ENCODE measurements at places on chromosomes 5 and 9. TPM values are rescaled to one million over a fixed set of nuclear protein-coding genes. Genes with fewer than 3 reads are reported as not detected.

- H3K4me1 ChIP-seq: peaks cover 10% of the 10 kb centered on the region
- peak overlapping the region; percentile 84 for H3K27ac ChIP-seq
- no peak for DNase-seq
- H3K36me3 ChIP-seq: no peaks in the 10 kb centered on the region
- no peaks in the 10 kb centered on the region for H3K27me3 ChIP-seq
- peak overlapping the region; percentile 73 for H3K4me3 ChIP-seq
Measured at GRCh38 chr9:78297672-78297961, 692 bp downstream of the PSAT1 start.

GRCh38 chr9:129934041-129934591, 98.9 kb downstream of the USP20 start:
- H3K27me3 ChIP-seq: no peaks in the 10 kb centered on the region
- DNase-seq: no peak
- H3K4me3 ChIP-seq: no peak overlapping the region
- no peak overlapping the region for H3K27ac ChIP-seq

DNA sequence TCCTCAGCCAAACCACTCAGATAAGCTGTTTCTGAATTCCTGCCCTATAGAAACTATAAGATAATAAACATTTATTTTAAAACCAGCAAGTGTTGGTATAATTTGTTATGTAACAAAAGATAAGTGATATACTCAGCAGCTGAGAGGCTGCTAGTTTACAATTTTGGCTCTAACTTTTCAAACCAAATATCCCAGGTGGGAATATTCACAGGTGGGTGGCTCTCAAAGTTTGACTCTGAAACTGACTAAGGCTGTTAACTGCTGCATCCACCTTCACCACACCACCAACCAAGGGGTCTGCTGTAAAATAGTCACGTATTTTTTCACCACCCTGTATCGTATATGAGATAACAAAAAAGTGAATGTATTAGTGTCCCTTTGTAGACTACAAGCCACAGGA, 9.7 kb upstream of the ZNF366 start:
- no peak for DNase-seq
- no peaks in the 10 kb centered on the region for H3K36me3 ChIP-seq
- no peak overlapping the region for H3K27ac ChIP-seq
- H3K4me1 ChIP-seq: peaks cover 12% of the 10 kb centered on the region

The CDC20B gene
- not detected for polyA plus RNA-seq

DNA sequence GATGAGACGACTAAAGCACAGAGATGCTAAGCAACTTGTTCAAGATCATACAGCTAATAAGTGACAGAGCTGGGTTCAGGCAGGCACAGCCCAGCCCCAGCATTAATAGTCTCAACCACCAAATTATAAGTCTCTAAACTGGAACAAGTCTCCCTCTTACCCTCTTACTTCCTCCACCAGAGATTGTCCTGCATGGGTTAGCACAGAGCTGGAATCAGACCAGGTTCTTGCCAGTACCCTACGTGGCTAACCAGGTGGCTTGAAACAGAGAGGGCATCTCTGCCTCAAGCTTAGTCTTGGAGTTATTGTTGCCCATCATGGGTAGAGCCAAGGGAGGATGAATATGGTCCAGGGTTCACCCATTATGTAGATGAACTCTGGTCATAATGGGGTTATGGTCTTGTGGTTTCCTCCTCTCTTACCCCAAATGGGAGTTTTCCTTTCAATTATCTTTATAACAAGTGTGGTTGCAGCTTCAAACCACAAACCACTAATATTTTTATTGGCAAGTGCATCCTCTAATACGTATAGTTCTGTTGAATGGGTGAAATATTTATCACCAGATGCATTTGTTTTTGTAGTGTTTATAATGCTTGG, 8.3 kb upstream of the XPA start:
- H3K4me1 ChIP-seq: no peaks in the 10 kb centered on the region

- no peak for DNase-seq
- H3K4me1 ChIP-seq: peaks cover 32% of the 10 kb centered on the region
- no peaks in the 10 kb centered on the region for H3K36me3 ChIP-seq
- no peak overlapping the region for H3K27ac ChIP-seq
- H3K4me3 ChIP-seq: no peak overlapping the region
Measured at GRCh38 chr5:138945421-138946240, 70.5 kb upstream of the LRRTM2 start.

DNA sequence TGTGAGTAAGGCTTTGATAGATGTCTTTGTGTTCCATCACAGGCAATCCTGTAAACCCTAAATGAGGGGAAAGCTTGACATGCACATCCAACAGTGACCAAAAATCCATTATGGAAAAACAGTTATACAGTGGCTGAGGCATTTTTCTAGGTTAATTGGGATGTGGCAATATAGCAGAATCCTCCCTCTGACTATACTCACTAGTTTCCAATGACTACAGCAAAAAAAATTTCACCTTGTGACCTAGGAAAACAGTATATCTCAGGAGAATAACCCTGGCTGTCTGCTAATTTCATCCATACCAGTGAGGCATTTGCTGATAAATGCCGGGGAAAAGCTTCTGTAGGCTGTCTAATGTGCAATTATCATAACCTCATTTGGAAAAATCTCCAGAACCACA, 49.9 kb upstream of the SNCAIP start:
- H3K27ac ChIP-seq: no peak overlapping the region
- H3K4me3 ChIP-seq: no peak overlapping the region
- H3K27me3 ChIP-seq: no peaks in the 10 kb centered on the region
- no peaks in the 10 kb centered on the region for H3K4me1 ChIP-seq
- DNase-seq: no peak

GRCh38 chr9:109908459-109909390, 128.7 kb downstream of the PALM2AKAP2 start:
- no peak overlapping the region for H3K27ac ChIP-seq
- H3K27me3 ChIP-seq: no peaks in the 10 kb centered on the region
- H3K36me3 ChIP-seq: no peaks in the 10 kb centered on the region
- no peaks in the 10 kb centered on the region for H3K4me1 ChIP-seq
- DNase-seq: no peak
- H3K4me3 ChIP-seq: no peak overlapping the region

DNA sequence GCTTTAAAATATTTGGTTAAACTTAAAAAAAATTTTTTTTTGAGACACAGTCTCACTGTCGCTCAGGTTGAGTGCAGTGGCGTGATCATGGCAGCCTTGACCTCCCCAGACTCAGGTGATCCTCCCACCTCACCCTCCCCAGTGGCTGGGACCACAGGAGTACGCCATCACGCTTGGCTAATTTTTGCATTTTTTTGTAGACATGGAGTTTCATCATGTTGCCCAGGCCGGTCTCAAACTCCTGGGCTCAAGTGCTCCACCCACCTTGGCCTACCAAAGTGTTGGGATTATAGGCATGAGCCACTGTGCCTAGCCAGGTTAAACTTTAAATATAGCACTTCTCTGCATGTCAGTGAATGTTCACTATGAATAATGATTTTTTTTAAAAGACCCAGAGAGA, 224.5 kb upstream of the RFX3 start:
- no peaks in the 10 kb centered on the region for H3K4me1 ChIP-seq
- no peaks in the 10 kb centered on the region for H3K36me3 ChIP-seq
- no peak for DNase-seq
- H3K27me3 ChIP-seq: no peaks in the 10 kb centered on the region
- H3K27ac ChIP-seq: peak overlapping the region; percentile 49

GRCh38 chr9:136075134-136075841, 19.8 kb downstream of the NACC2 start:
- H3K4me3 ChIP-seq: no peak overlapping the region
- no peaks in the 10 kb centered on the region for H3K27me3 ChIP-seq
- H3K36me3 ChIP-seq: no peaks in the 10 kb centered on the region
- no peak overlapping the region for H3K27ac ChIP-seq

- no peaks in the 10 kb centered on the region for H3K27me3 ChIP-seq
- peaks cover 9% of the 10 kb centered on the region for H3K4me1 ChIP-seq
- peak overlapping the region; percentile 97 for H3K27ac ChIP-seq
- peak overlapping the region; percentile 14 for H3K4me3 ChIP-seq
Measured at GRCh38 chr5:151770383-151771258, 1.1 kb upstream of the G3BP1 start.

DNA sequence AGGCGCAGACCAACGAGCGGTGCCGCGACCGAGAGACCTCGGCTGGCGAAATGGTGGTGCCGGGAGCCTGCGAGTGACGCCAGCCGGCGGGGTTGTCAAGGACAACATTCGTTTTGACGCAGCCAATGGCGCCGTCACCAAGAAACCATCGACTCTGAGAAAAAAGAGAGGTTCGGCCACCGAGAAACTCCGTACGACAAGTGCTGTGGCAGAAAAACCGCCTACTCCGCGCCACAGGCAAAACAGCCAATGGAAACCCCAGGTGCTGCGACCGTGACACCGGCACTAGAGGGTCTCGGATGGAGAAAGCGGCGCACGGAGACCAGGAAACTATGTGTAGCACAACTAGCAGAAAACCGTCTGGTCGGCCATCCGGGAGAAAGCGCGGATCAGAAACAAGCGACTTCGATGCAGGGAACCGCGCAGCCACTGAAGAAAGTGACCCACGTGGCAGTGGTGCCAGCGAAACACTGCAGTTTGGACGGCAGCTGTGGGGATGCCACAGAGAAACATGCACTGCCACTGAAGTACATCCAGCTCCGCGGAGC, 88.8 kb downstream of the ANXA2R start:
- H3K27ac ChIP-seq: peak overlapping the region; percentile 76
- peaks cover 42% of the 10 kb centered on the region for H3K27me3 ChIP-seq
- no peaks in the 10 kb centered on the region for H3K36me3 ChIP-seq
- H3K4me3 ChIP-seq: no peak overlapping the region
- H3K4me1 ChIP-seq: peaks cover 4% of the 10 kb centered on the region
- peak; percentile 37 for DNase-seq

The SLC22A4 gene
- 0.34 TPM for polyA plus RNA-seq

DNA sequence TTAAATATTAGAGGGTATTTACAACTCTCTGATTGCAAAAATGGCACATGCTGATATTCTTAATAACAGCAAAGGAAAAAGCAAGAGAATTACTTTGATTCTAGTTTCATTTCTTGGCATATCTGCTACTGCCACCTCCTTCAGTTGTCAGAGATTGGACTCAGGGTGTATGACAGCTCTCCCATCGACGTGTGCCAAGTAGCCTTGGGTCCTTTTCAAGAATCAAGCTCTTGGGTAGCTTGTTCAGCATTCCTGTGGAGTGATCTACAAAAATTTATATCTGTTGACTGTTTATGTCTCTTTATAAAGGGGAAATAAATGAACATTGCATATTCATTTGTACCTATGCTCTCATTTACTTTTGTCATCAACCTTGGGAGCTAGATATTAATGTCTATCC, 315.6 kb downstream of the PRR16 start:
- no peaks in the 10 kb centered on the region for H3K27me3 ChIP-seq
- H3K36me3 ChIP-seq: no peaks in the 10 kb centered on the region
- no peak overlapping the region for H3K27ac ChIP-seq
- no peak for DNase-seq

- no peak overlapping the region for H3K4me3 ChIP-seq
- no peaks in the 10 kb centered on the region for H3K27me3 ChIP-seq
Measured at GRCh38 chr5:170584003-170584402, 80.2 kb downstream of the KCNIP1 start.

- H3K4me1 ChIP-seq: no peaks in the 10 kb centered on the region
- no peaks in the 10 kb centered on the region for H3K27me3 ChIP-seq
- DNase-seq: no peak
Measured at GRCh38 chr5:146111409-146111808, 6.0 kb upstream of the PLAC8L1 start.

GRCh38 chr9:98333703-98334582, 78.5 kb upstream of the TBC1D2 start:
- no peak overlapping the region for H3K4me3 ChIP-seq
- no peak for DNase-seq
- H3K27ac ChIP-seq: no peak overlapping the region
- no peaks in the 10 kb centered on the region for H3K4me1 ChIP-seq
- no peaks in the 10 kb centered on the region for H3K36me3 ChIP-seq
- no peaks in the 10 kb centered on the region for H3K27me3 ChIP-seq

DNA sequence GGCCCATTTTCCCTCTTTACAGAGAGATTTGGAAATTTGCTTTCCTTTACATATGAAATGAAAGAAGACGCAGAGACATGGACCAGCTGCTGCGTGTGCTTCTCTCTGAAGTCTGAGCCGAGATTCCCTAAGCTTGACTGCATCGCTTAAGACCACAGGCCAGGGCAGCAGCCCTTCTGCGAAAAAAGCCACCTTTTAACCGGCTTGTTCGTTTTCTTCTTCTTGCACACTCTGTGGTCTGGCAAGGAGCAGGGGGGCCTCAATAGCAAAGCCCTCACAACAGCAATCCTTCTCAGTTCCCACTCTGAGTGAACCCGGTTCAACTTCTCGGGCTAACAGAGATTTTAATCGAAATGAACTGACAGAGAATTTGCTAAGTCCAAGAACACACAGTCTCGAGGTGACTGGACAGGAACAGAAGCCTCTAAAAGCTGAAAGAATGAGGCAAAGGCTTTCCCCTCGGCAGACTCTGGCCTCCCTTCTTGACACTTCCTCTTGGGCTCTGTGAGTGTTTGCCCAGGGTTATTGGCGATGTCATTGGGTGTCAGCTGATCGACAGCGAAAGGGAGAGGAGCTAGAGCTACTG, 512.9 kb upstream of the KLF4 start:
- H3K4me1 ChIP-seq: no peaks in the 10 kb centered on the region
- DNase-seq: no peak
- H3K27ac ChIP-seq: no peak overlapping the region
- no peaks in the 10 kb centered on the region for H3K27me3 ChIP-seq
- no peaks in the 10 kb centered on the region for H3K36me3 ChIP-seq

The PRR16 gene
- 0.61 TPM for polyA plus RNA-seq

- H3K4me3 ChIP-seq: no peak overlapping the region
- no peak overlapping the region for H3K27ac ChIP-seq
- H3K36me3 ChIP-seq: no peaks in the 10 kb centered on the region
Measured at GRCh38 chr5:59104400-59105127, 521.7 kb downstream of the RAB3C start.

The IPO11 gene
- 5.9 TPM for polyA plus RNA-seq

DNA sequence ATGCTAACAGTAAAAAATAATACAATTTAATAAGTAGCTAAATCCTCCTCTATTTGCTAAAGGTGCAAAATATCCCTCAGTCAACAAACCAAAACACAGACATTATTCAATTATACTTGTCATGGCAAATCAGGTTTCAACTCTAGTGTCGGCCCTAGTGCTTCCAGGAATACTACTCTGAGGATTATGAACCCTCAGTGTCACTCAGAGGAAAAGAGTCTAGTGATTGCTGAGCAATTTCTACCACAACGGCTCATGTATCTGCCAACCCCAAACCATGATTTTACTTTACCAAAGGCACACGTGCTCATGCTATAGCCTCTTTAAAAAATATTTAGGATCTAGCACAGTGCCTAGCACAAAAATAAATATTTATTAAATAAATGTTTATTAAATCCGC, 21.0 kb downstream of the RICTOR start:
- H3K27ac ChIP-seq: no peak overlapping the region
- H3K36me3 ChIP-seq: no peaks in the 10 kb centered on the region
- H3K27me3 ChIP-seq: no peaks in the 10 kb centered on the region
- H3K4me1 ChIP-seq: peaks cover 27% of the 10 kb centered on the region
- H3K4me3 ChIP-seq: no peak overlapping the region
- DNase-seq: no peak

All from pancreas (tissue), 10 donors.